CD4-positive, CD25-positive, alpha-beta regulatory T cell (primary cell): ENCODE measurements at places on chromosomes 1 and 21.

DNA sequence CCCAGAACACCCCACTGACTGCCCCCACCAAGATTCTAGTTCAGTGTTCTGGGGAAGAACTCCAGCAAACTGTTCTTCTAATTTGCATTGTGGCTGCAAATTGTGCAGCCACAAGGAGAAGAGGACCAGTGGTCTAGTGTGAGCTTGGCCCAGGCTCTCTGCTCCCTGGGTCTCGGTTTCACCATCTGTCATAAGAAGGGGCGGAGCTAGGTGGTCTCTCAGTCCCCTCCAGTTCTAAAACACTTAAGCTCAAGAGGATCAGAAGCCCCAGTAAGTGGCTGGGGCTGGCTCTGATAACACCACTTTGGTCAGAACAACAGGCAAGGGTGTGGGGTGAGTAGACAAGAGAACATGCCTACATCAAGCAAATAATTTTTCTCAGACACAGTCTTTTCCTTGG, 99.9 kb downstream of the BEND5 start:
- no peak for DNase-seq

DNA sequence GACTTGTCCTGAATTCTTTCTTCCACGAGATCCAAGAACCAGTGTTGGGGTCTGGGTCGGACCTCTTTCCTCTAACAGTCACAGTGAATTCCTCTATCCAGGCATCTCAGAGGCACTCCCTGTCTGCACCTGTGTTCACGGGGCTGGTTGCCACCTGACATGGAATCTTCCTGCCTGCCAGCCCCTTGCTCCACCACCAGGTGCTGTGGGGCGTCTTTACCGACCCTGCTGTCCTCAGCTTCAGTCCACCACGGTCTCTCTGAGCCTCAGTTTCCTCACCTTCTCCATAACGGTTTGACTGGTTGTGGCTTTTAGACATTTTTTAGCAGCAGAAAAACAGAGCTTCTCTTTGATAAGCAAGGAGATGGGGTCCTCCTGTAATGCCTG, 62.7 kb downstream of the SDC3 start:
- DNase-seq, result no peak

- peak; percentile 33 for DNase-seq
These were observed 595 bp downstream of the AK2 start for GRCh38 chr1:33036051-33036525.

- no peak for DNase-seq
These were observed 10.3 kb upstream of the PHC2 start for GRCh38 chr1:33441088-33441745.

GRCh38 chr1:192571668-192572067, 3.9 kb upstream of the RGS1 start:
- DNase-seq, result peak; percentile 48

- no peak for DNase-seq
These were observed 26.5 kb downstream of the CXADR start for GRCh38 chr21:17539323-17539722.

GRCh38 chr1:27966402-27967105, 6.8 kb downstream of the XKR8 start:
- DNase-seq, result no peak
